GM13976 (cell line): ENCODE measurements at places on chromosomes 4 and X.

- DNase-seq: no peak
These were observed 69.2 kb downstream of the PTCHD1 start for GRCh38 chrX:23403849-23404248.

DNA sequence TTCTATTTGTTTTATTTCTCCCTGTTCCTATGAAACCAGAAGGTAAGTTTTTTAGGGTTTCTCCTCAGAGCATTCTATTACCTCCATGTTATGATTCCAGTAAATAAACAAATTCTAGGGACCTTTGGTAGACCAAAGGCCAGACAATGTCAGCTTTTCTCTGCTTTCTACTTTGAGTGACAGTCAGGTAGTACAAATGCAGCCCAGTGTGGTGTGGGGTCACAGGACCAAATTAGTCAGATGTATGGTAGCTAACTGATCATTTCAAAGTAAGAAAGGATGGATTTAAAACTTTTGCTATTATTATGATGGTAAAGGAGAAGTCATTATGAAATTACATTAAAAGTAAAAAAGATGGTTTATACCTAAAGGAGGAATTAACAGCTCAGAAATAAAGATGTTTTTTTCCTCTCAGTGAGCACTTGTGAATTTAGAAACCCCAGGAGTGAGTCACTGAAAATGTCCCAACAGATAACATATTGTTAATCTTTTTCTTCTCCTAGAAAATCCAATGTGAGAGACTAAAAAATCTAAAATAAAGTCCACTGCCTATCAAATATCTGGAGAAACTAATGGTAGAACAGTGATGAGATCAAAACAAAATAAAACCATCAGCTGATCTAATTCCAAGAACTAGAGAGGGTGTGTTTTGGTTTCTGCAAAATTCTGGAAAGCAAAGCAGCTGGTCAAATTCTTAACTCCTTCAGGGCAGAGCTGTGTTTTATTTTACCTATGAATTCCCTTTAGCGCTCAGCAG is 16.6 kb upstream of the KLHL2 start:
- DNase-seq: no peak

DNA sequence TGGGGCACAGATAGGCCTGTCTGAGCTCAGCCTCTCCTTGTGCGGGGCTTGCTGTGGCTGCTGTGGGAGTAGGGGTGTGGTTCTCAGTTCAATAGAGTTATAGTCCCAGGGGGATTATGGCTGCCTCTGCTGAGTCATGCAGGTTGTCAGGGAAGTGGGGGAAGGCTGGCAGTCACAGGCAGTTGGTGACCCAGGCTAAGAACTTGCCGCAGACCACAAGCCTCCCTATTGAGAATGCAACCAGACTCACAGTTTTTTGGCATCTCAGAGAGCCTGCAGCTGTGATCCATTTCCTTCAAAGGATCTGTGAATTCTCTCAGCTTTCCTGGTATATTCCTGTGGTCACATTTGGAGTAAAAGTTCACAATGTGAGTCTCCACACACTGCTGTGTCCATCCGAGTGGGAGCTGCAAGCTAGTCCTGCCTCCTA is 364.9 kb downstream of the ZNF674 start:
- no peak for DNase-seq

- no peak for DNase-seq
These were observed 186.1 kb upstream of the CASK start for GRCh38 chrX:42109428-42109827.

GRCh38 chr4:80448056-80448455 is 112.5 kb downstream of the CFAP299 start:
- no peak for DNase-seq

DNA sequence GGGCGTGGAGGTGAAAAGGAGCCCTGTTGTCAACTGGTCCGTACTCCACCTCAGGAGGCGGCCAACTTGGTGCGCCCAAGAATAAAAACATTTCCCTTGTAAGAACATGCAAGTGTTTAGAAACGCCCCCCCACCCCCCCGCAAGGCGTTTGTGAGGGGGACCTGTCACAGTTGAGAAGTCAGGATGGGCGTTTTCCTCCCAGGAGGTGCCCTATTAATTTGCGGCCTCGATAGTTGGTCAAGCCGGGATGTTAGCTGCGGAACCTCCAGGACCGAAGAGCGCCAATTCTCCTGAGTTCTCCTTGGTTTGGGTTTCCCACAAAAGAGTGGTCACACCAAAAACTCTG is 651 bp upstream of the SAP30 start:
- peak; percentile 50 for DNase-seq

- DNase-seq: no peak
These were observed 811.9 kb upstream of the PCDH7 start for GRCh38 chr4:29908276-29908675.

GRCh38 chrX:5936438-5936837 is 292.2 kb downstream of the NLGN4X start:
- DNase-seq: no peak
